ENCODE measurements at places on chromosomes 5 and 9. TPM values are rescaled to one million over a fixed set of nuclear protein-coding genes. Genes with fewer than 3 reads are reported as not detected.

DNA sequence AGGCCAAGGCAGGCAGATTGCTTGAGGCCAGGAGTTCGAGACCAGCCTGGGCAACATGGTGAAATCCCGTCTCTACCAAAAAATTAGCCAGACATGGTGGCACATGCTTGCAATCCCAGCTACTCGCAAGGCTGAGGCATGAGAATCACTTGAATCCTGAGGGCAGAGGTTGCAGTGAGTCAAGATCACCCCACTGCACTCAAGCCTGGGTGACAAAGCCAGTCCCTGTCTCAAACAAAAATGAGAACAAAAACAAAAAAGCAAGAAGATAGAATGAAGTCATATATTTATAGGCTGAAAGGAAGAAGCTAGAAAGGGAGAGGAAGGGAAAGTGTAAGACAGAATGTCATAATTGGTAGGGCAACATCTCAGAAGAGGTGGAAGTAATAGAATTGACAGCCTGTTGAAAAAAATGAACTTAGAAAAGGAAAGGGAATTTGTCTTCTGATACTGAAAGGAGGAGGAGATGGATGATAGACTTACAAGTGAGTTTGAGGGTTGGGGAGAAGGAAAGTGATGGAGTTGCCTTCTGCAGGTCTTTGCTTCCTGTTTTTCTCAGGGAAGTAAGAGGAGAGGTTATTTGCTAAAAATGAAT is 32.2 kb downstream of the CARD6 start:
- H3K27ac ChIP-seq: no peak overlapping the region
- no peak for DNase-seq
- no peak overlapping the region for H3K4me3 ChIP-seq

DNA sequence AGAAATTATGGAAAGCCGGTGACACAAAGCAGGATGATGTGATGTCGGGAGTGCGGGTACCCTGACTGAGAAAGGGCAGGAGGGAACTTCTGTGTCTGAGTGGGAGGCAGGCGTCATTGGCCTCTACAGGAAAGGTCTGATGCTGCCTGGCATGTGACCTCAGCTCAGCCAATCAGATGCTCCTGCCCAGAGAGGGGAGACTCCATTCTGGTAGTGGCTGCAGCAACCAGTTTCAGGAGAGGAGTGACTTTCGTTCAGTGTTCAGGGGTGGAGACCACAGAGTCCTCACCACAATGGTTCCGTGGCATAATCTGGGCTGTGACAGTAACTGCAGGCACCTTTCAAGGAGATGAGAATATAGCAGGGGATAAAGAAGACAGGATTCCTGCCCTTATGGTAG is 6.7 kb upstream of the SFXN1 start:
- no peak for DNase-seq
- no peaks in the 10 kb centered on the region for H3K27me3 ChIP-seq
- H3K4me3 ChIP-seq: no peak overlapping the region
- no peaks in the 10 kb centered on the region for H3K36me3 ChIP-seq

DNA sequence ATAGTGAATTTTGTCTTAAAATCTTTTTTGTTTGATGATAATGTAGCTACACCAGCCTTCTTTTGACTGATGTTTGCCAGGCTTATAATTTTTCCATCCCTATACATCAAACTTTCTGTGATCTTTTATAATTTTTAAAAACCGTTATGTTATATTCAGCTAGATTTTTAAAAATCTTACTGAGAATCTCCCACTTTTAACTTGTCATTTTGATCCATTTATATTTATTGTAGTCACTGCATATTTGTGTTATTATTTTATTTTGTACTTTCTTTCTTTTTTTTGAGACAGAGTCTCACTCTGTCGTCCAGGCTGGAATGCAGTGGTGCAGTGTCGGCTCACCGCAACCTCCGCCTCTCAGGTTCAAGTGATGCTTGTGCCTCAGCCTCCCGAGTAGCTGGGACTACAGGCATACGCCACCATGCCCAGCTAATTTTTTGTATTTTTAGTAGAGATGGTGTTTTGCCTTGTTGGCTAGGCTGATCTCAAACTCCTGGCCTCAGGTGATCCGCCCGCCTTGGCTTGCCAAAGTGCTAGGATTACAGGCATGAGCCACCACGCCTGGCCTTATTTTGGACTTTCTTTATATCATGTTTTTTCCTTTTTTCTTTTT is 12.7 kb downstream of the MRRF start:
- no peak for DNase-seq
- no peaks in the 10 kb centered on the region for H3K27me3 ChIP-seq

DNA sequence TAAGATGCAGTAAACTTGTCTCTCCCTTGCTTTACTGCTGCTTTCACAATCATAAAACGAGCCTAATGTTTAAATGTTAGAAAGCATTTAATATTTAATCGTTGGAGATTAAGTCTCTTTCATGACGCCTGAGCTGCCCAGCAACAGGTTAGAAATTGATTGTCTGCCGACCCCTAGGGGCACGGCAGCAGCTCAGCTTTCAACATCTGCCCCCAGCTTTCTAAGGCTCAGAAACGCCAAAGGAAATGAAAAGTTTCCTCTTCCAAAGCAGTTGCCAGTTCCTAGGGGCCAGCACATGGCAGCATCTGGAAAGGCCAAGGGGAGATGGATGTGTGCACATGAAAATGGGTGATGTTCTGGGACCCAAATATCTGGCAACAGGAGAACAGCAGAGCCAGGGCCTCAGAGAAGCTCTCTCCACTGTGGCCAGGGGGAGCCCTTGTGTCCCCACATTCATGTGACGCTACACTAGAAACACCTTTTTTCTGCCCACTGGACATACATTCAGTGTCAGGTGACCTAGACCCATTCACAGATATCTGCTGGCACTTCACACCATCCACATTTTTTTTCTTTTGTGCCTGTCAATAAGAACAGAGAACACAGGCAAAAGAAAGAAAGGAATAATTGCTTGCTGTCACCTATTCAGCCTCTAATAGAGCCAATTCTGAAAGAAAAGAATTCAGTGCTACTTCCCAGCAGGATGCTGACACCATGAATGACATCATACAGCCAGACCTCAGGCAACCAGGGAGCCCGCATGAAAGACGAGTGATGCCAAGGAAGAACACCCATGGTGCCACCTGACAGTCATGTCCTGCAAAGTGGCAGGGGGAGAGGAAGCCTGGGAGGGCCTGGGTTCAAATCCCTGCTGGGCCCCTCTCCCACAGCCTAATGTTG is 205.0 kb upstream of the TAS2R1 start:
- H3K27me3 ChIP-seq: no peaks in the 10 kb centered on the region
- no peaks in the 10 kb centered on the region for H3K4me1 ChIP-seq
- H3K27ac ChIP-seq: no peak overlapping the region

DNA sequence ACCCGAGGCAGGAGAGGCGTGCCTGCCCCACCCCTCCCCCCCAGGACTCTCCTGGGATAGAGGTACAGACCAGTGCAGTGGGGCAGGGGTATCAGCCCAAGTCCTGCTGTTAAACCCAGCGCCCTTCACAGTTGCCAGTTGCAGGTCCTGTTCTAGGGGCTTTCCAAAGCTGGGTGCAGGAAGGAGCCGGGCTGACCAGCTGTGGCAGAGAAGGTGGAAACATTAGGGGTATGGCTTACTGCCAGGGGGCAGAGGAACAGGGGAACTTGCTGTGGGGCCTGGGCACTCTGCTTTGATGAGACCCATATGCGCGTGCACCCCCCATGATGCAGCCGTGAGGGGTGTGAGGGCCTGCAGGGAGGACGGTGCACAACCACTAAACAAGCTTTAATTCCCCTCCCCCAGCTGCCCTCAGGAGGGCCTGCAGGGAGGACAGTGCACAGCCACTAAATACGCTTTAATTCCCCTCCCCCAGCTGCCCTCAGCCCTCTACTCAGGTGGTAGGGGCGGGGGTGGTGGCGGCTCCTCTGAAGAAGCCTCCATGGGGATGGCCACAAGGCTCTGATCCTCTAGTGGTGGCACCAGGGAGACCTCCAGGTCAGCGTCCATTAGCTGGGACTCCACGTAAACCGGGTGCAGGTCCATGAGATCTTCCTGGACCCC is 766 bp upstream of the LRRC26 start:
- H3K27me3 ChIP-seq: no peaks in the 10 kb centered on the region
- peaks cover 35% of the 10 kb centered on the region for H3K4me1 ChIP-seq
- H3K4me3 ChIP-seq: no peak overlapping the region

- H3K4me1 ChIP-seq: no peaks in the 10 kb centered on the region
- H3K4me3 ChIP-seq: no peak overlapping the region
- H3K27ac ChIP-seq: no peak overlapping the region
- no peaks in the 10 kb centered on the region for H3K36me3 ChIP-seq
Observed at GRCh38 chr9:120757026-120757913, 35.9 kb downstream of the FBXW2 start.

- H3K27me3 ChIP-seq: no peaks in the 10 kb centered on the region
- H3K4me1 ChIP-seq: no peaks in the 10 kb centered on the region
- no peak overlapping the region for H3K27ac ChIP-seq
- H3K36me3 ChIP-seq: no peaks in the 10 kb centered on the region
- no peak for DNase-seq
Observed at GRCh38 chr5:97046270-97046982, 96.0 kb downstream of the LIX1 start.

DNA sequence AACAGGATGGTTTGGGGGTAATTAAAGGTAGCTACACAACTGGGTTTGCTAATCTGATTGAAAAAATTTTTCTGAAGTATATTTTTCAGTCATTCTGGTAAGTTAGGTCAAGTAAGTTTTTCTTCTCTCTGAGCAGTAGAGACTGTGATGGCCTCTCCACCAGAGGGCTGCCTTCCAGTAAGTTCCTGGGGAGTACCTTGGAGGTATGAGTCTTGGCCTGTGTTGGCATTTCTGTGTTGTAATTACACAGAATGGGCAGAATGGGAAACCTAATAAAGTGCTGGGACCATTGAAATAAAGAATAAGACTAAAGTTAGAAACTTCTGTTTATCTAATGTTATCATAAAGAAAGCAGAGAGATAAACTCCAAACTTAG is 430.8 kb downstream of the ARHGEF28 start:
- no peaks in the 10 kb centered on the region for H3K4me1 ChIP-seq
- DNase-seq: peak; percentile 55
- no peak overlapping the region for H3K4me3 ChIP-seq
- H3K27ac ChIP-seq: no peak overlapping the region
- no peaks in the 10 kb centered on the region for H3K36me3 ChIP-seq

GRCh38 chr5:137155261-137156000 is 343.7 kb downstream of the SPOCK1 start:
- no peak overlapping the region for H3K27ac ChIP-seq
- DNase-seq: no peak
- no peaks in the 10 kb centered on the region for H3K36me3 ChIP-seq
- no peaks in the 10 kb centered on the region for H3K27me3 ChIP-seq

PCDHAC2 gene
- 1.6 TPM for total RNA-seq

OTP gene
- not detected for total RNA-seq

DNA sequence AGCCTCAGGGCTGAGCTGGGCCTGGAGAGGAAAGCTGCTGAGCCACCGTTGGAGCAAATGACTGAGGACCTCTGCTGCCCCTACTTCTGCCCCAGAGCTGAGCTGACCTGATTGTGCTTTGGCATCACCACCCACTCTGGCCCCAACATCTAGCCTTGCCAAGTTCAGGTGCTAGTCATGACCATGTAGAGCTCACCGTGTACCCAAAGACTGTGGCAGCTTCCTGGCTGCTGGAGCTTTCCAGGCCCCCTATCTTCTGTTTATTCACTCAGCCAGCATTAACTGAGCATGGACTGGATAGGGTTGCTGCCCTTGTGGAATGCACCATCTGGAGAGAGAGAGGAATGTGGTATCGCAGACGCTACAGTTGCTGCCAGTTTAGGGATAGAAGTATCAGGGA is 49.1 kb downstream of the JADE2 start:
- no peak overlapping the region for H3K27ac ChIP-seq
- H3K4me3 ChIP-seq: no peak overlapping the region
- peaks cover 24% of the 10 kb centered on the region for H3K36me3 ChIP-seq
- peaks cover 15% of the 10 kb centered on the region for H3K4me1 ChIP-seq
- H3K27me3 ChIP-seq: no peaks in the 10 kb centered on the region
- no peak for DNase-seq

ZNF883 gene
- total RNA-seq: not detected

DNA sequence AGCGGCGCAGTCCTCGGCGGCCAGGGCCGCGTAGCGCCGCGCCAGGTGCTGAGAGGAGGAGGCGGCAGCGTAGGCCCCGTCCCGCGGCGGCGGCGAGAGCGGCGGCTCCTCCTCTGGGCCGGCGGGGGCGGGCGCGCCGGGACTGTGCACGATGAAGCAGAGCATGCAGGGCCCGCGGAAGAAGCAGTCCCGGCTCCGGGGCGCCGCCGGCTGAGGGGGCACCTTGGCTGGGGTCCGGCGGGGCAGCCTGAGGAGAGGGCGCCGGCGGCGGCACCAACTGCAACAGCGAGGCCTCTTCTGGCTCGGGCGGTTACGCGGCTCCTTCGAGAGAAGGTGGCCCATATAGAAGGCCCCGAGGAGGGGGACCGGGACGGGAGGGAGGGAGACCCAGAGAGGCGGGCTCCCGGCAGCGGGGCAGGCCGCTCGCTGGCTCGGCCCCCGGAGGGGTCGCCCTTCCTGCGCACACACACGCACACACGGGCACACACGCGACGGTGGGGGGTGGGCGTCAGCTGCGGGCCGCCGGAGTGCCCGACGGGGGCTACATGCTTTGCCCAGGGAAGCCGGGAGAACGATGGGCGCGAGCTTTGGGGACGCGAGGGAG is 446 bp downstream of the FBXL17 start:
- peak; percentile 78 for DNase-seq
- H3K27ac ChIP-seq: peak overlapping the region; percentile 98
- peak overlapping the region; percentile 64 for H3K4me3 ChIP-seq
- H3K36me3 ChIP-seq: no peaks in the 10 kb centered on the region
- H3K4me1 ChIP-seq: peaks cover 30% of the 10 kb centered on the region
- no peaks in the 10 kb centered on the region for H3K27me3 ChIP-seq

GRCh38 chr9:109906766-109907382 is 126.9 kb downstream of the PALM2AKAP2 start:
- no peak for DNase-seq
- H3K27me3 ChIP-seq: no peaks in the 10 kb centered on the region
- no peak overlapping the region for H3K27ac ChIP-seq
- no peaks in the 10 kb centered on the region for H3K36me3 ChIP-seq
- H3K4me1 ChIP-seq: no peaks in the 10 kb centered on the region
- H3K4me3 ChIP-seq: no peak overlapping the region

GRCh38 chr5:133472829-133473228 is 139.5 kb downstream of the FSTL4 start:
- H3K4me1 ChIP-seq: no peaks in the 10 kb centered on the region
- H3K36me3 ChIP-seq: no peaks in the 10 kb centered on the region
- H3K4me3 ChIP-seq: no peak overlapping the region
- no peak for DNase-seq
- no peaks in the 10 kb centered on the region for H3K27me3 ChIP-seq
- no peak overlapping the region for H3K27ac ChIP-seq
